ENCODE measurements at places on chromosomes 2 and 18.

DNA sequence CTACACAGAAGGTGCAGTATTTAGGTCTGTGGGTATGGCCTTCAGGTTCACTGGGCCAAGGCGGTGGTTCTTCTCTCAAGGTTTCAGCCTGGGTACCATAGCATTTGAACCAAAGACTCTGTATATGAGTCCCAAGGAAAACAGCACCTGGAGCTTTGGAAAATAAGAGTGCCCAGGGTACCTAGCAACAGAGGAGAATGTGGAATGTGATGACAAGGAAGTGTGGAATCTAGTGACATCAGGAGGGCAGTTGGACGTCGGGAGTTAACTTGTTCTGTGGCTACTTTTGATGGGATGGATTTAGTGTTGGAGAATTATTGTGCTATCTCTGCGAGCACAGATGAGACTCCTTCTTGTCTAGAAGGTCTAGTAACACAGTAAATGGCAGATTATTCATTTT is 201.2 kb downstream of the NOL4 start:
- DNase-seq: peak; percentile 27

DNA sequence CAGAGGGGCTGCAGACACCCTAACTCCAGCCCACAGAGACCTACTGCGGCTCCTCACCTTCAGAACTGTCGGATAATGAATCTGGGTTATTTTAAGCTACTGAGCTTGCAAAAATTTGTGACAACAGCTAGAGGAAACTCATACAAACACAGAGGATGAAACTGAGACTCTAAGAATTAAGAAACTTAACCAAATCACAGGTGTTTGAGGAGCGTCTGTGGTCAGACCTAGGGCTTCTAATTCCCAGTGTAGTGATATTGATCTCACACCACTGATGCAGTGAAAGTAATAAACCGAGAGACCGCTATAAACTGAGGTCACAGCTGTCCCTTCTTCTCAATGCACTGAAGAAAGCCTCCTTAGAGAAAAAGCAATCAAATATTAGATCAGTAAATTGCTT is 110.1 kb downstream of the RGPD3 start:
- DNase-seq: no peak

DNA sequence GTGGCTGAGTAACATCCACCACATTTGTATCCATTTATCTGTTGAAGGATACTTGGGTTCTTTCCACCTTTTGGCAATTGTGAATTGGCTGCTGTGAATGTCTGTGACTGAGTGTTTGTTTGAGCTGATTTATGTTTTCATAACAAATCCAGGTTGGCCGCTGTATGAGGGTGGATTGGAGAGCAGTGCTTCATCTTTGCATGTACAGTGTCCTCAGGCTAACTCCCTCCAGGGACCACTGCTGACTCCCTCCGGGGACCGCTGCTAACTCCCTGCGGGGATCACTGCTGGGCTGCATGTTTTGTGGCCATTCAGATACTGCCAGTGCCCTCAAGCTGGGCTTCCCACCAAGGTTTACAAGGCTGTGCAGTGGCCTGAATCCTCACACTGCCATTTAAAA is 10.2 kb downstream of the BOK start:
- DNase-seq: no peak

GRCh38 chr18:3514312-3515216 is 64.6 kb downstream of the TGIF1 start:
- DNase-seq: no peak

DNA sequence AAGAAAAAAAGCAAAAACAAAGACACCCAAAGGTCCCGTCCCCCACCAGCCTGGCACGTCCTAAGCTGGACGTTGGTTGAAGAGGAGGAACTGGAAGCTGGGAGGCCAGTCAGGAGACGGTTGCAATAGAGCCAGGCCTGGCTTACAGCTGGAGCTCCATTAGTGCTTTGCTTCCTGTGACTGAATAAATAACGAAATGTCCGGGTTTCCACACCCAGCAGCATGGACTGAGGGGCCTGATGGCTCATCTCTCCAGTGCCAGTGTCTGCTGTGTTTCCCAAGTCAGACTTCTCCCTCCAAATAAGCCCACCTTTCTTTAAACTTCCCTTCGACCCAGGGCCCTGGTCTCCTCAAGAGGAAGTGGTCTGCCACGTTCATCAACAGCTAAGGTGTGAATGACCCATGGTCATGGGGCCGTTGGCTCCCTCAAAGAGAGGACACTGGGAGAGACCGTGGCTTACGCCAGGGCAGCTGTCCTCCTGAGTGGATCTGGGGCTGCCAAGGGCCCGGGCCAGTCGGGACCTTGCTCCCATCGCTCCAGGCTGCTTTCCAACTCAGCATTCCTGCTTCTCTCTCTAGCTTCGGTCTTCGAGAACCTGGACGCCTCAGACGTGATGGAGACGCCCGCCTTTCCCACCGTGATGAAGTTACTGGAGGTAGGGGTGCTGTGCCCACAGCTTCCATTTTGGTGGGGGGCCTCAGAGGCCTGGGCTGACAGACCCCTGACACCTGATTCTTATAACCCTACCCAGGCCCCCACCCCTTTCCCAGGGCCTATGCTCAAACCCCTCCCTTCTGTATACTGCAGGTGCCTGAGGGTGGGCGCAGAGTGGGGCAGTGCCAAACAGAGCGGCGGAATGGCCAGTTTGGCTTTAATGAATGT is 44.9 kb downstream of the MYO7B start:
- no peak for DNase-seq

DNA sequence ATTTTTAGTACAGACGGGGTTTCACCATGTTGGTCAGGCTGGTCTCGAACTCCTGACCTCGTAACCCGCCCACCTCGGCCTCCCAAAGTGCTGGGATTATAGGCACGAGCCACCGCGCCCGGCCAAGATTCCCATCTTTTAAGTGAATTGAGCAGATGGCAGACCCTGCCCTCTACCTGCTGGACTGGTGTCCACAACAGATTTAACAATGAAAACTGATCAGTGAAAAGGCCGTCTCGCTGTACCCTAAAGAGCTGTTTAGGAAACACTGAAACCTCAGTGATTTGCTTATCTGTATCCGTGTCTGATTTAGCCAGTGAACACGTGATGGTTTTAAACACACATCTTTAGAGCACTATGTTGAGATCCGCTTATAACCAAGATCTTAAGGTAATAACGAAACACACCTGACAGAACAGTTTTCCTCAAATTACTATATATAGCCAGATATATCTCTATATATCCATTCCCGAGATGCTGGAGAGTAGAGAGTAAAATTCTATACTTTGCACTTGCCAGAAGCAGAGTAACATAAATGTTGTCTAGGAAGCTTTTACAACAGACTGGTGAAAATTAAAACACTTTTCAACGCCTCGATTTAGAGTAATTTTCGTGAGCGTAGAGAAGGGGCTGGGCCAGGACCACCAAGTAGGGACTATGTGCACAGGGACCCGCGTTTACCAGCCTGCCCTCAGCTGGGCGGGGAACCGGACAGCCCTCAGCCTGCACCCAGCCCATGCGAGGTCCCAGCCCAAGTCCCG is 594 bp downstream of the FAM161A start:
- DNase-seq: peak; percentile 42

- DNase-seq: no peak
Measured at GRCh38 chr2:29987146-29987545, 65.8 kb upstream of the ALK start.

DNA sequence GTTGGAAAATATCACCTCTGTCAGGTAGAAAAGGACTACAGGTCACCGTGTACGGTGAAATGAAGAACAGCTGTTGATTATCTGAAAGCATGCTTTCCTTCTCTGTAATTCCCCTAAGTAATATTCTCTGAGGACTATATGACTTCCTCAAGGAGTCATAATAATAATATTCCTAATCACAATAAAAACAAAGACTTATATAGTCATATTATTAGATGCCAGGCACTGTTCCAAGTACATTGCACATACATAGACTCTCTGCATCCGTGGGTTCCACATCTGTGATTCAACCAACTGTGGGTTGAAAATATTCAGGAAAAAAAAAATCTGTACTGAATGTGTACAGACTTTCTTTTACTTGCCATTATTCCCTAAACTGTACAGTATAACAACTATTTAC is 512.4 kb upstream of the ID2 start:
- peak; percentile 77 for DNase-seq
